ENCODE measurements at places on chromosomes 3 and 15.
A peak's percentile ranks its signal among the peaks of the same experiment; 100 is the strongest.

DNA sequence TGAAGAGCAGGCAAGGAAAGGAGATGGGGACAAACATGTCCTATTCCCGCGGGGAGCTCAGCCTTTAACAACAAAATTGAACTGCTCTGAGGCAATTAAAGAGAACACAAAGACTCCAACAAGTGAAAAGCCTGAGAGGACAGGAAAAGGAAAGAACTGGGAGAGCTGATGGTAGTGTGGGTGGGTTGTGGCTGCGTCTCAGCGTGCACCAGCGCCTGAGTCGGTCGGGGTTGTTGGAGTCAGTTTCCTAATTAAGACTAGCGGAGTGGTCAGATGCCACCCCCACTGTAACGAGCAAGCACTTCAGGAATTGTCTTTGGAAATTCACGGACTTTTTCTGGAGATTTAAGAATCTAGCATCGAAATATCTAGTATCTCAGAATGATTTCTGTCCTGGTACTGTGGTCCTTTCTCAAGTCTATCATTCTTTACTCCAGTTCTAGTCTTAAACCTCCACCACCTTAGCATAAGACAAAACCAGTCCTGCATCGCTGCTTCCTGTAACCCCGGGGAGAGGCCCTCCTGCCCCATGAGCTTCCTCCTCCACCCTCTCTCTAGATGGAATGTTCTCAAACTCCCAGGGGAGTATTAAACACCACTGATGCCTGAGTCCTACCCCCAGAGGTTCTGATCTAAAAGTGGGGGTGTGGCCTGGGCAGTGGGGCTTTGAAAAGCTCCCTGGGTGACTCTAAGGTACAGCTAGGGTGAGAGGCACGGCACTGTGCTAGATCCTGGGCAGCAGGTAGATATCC lies 104.0 kb downstream of the CYP19A1 start:
- no peak for DNase-seq

DNA sequence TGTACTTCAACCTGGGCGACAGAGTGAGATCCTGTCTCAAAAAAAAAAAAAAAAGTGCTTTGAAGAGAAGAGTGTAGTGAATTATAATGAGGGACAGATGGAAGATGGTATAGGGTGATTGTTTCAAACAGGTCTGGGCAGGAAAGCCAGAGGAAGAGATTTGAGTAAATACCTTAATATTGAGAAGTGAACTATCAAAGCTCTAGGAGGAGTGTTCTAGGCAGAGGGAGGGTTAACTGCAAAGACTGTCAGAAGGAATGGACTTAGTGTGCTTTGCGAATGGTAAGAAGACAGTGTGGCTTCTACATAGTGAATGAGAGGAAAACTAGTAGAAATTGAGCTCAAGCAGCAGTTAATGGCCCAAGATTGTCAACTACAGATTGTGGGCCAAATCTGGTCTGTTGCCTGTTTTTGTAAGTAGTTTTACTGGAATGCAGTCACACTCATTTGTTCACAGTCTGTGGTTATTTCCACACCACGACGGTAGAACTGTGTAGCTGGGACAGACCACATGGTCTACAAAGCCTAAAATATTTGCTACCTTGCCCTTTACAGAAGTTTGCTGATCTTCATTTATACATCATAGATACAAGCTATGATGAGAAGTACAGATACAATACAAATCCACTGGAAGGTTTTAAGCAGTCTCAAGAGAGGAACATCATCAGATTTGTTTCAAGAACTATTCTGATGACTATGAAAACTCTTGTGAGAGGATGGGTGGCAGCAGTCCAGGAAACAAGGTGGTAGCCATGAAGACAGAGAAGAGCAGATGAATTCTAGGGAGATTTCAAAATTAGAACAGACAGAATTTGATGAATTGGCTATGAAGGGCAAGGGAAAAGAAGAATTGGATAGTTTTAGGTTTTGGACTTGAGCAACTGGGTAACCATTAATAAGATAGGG lies 16.5 kb upstream of the USP50 start:
- no peak for DNase-seq

- DNase-seq: no peak
Measured at GRCh38 chr15:99321468-99321867, 70.2 kb downstream of the LRRC28 start.

GRCh38 chr15:87604857-87605446 lies 651.6 kb downstream of the NTRK3 start:
- no peak for DNase-seq

DNA sequence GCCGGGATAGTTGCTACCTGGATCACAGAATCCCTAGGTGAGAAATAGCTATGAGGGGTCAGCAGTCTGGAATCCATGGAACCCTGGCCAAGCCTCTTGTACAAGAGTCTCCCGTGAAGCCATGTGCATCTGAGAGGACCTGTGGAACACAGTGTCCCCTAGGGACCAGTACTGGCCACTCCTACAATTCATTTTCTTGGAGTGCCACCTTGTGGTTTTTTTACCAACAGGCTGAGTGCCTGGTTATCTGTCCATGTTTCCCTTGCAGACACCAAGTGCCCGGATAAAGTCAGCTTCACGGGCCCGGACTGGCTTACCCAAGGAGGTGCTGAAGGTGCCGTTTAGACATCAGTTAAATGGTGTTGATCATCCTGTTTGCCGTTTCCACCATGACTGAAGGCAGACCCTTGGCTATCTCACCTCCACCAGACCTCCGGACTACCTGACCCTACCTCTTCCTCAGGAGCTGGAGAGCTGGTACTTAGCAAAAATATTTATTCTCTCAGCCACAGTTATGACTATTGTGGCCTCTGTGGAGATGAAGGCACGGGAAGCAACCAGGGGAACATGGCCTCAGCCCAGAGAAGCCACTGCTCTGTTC lies 93.9 kb downstream of the RBPMS2 start:
- peak; percentile 36 for DNase-seq

- no peak for DNase-seq
Measured at GRCh38 chr3:99854756-99855298, 37.2 kb downstream of the CMSS1 start.

- DNase-seq: no peak
Measured at GRCh38 chr15:39144613-39145499, 436.0 kb upstream of the THBS1 start.

DNA sequence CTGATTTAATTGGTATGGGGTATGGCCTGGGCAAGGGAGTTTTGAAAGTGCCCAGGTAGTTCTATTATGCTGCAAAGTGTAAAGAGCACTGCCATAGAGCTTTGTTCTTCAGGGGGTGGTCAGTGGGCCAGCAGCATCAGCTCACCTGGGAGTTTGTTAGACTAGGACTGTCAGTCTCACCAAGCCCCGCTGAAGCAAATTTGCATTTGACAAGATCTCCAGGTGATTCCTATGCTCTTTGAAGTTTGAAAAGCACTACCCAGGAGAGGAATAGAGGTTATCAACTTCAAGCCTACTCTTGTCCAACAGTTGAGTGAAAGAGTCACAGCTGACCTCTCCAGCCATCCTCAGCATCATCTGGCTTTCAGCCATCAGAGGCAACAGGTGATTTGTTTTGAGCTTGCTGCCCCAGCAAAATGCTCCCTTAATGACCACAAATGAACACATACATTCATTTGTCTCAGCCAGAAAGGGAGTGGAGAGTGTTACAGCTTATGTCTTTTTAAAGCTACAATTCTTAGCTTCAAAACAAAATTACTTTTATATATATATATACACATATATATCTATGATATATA lies 8.0 kb downstream of the ZSCAN2 start:
- no peak for DNase-seq

DNA sequence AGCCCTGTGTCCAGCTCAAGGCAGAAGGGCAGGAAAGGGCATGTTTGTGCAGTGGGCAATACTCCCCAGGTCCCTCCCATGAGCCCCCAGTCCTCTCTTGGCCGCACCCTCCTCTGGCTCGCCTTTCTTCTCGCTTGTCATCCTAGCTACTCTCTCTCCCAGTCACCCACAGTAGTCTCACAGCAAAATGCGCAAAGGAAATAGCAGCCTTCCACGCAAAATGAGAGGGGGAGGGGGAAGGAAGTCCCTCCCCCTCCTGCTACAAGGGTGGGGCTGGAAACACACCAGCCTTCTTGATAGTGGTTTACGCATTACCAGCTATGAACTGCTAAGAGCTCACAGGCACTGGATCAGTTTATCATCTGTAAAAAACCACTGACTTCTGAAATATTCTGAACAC lies 83.8 kb downstream of the GADL1 start:
- no peak for DNase-seq

DNA sequence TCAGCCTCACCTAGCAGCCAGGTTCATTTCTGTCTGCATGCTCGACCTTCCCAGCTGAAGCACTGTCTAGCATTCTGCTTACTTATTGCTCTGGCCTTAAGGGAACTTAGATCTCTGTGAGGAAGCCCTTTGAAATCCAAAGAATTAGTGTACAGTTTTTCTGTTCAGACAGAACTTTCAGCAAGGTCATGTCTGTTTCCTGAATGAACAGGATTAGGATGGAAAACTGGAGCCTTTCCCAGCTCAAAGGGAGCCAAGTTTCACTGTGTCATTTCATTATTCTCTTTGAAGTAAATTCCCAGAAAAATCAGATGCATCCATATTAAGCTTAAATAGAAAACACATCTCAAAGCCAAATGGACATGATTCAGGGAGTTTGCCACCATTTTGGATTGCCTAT lies 457.3 kb upstream of the KCNMB2 start:
- DNase-seq: no peak

- DNase-seq: no peak
Measured at GRCh38 chr3:140914384-140914945, 27.2 kb upstream of the SLC25A36 start.

GRCh38 chr15:57883701-57884100 lies 177.2 kb downstream of the POLR2M start:
- no peak for DNase-seq

DNA sequence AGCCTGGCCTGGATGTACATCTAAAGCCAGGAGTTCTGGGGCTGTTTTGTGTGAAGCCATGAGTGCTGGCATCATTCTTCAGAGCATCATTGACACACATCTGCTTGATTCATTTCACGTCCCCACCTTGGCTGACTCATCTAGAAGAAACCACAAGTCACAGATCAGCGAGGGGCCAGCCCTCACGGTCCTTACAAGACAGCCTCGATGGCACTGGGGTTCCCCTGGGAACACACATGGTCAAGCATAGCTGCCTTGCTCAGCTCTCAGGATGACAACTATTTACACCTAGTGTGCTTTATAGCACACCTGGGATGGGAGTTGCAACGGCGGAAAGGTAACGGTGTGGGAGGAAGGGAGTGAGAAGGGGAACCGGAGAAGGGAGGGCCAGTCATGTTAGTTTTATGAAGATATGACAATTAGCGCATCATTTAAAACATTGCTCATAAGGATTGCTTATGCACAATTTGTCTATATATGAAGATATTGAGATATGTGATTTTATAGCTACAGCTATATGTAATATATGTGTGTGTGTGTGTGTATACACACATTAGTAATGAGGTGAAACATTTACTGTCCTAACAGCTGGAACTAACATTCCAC lies 227.1 kb downstream of the RPLP1 start:
- DNase-seq: no peak

DNA sequence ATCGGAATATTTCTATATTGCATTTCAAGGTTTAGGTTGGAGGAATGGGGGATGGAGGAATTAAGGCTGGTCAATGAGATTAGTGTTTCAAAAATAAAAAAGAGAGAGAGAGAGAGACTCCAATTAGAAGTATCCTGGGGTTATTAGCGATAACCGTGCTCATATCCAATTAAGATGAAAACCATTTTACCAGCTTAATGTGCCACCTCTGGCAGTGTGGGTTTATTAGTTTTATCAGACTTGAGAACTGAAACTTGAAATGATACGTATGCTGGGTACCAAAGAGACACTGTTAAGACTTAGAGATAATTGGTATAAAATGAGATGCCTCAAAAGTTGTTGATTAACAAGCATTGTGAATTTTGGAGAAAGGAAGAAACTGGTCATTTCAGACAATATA lies 251.5 kb upstream of the NR2F2 start:
- DNase-seq: no peak

DNA sequence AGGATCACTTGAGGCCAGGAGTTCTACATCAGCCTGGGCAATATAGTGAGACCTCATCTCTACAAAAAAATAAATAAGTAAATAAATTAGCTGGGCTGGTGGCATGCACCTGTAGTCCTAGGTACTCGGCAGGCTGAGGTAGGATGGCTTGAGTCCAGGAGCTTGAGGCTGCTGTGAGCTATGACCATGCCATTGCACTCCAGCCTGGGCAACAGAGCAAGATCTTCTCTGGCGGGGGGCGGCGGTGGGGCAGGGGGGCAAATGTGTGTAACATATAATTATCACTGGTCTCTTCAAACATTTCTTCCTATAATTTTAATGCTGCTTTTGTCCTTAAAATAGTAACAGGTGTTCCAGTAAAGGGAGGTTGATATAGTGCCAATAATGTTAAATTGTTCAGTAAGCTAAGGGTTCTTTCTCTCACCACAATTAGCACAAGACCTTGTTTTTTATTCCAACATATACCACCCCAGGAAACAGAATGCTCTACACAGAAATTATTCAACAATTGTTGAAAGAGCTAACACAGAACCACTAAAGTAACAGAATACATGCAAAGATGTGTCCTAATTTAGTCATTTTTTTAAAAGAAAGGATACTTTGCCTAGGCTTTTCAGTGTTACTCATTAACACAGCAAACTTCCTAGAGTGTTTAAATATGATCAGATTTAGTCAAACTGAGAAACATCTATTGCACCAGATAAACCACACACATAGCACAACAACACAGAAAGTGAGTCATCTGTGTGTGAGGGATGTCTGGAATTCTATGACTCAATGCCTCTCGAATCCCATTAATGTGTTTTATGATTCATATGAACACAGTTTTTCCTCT lies 29.1 kb downstream of the ANKRD28 start:
- no peak for DNase-seq

DNA sequence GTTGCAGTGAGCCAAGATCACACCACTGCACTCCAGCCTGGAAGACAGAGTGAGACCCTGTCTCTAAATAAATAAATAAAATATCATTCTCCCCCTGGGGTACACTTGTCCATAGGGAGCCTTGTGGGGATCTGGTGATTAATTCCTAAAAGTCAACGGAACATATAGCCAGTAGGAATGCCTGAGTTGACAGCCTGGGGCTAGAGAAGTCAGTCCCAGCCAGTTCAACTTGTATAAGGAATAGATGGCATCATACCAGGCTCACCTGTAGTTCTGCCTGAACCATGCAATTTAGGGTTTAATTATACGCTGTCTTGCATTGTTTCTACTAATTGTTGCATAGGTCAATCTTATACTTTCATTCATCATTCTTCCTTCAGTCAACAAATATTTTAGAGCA lies 5.9 kb upstream of the BOC start:
- DNase-seq: no peak

DNA sequence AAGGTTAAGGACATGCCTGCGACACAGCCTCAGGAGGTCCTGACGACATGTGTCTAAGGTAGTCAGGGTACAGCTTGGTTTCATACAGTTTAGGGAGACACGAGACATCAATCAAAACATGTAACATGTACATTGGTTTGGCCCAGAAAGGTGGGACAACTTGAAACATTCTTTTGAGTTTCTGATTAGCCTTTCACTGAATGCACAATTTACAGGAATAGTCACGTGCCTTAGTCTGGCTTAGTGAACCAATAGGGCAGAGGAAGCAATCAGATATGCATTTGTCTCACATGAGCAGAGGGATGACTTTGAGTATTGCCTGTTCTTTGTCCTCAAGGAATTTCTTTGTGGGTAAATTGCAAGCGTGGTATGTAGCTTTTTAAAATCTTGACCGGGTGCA lies 24.5 kb upstream of the HDAC11 start:
- DNase-seq: no peak

Measured in NCI-H1930 (cell line).